ENCODE measurements at places on chromosomes 11 and 22.

- no peak for DNase-seq
These were observed 19.9 kb downstream of the CD44 start for GRCh38 chr11:35158701-35159510.

DNA sequence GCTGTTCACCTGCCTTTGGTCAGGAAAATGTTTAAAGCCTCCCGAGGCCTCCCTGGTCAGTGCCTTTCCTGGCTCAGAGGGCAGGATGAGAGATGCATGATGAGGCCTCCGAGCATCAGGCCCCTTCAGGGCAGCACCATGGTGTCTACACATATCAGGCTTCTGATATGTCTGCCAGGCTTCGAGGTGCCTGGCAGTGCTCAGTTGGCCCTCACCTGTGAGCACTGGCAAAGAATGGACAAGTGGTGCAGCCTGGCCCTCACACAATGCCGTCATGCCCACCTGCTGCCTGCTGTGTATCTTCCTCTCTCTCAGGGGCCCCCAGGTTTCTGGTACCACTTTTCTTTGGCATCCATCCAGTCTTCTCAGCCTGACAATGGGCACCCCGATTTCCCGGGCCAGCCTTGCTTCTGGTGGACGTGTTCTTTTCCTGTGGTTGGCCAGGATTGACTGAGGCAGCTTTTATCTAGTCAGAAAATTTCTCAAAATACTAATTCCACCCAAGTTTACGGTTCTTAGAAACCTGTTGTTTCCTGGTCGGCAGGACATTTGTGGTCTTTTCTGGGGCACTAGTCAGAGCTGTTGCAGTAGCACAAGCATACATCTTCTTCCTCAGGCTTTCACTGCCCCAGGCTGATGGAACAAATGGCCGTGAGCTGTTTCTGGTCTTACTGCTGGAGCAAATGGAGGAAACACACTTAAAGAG, 76.8 kb upstream of the SUSD2 start:
- DNase-seq: no peak

DNA sequence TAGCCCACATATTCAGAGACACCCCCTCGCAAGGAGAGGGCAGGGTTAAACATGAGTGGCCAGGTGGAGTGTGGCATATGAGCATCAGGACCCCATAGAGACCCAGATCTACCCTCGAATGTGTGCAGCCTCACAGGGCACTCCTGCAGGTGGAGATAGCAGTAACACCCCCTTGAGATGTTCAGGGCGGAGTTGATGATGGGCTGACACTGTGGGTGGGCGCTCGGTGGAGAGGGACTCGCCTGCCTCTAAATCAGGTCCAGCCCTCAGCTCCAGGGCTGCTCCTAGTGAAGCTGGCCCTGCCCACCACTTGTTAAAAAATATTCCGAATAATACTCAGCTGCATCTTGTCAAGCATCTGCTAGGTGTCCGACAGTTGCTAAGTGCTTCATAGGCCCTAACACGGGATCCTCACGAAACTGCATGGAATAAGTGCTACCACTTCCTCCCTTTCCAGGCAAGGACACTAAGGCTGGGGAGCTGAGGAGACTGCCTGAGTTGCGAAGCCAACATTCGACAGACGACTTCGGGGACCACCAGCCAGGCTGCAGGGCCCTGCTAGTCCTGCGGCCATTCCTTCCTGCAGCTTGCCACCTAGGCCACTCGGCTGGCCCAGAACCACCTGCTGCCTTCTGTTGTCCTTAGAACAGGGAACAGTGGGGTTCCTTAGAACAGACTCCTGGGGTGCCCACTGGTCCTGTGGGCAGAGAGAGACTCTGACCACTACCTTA, 74.0 kb upstream of the WNT11 start:
- DNase-seq: no peak

DNA sequence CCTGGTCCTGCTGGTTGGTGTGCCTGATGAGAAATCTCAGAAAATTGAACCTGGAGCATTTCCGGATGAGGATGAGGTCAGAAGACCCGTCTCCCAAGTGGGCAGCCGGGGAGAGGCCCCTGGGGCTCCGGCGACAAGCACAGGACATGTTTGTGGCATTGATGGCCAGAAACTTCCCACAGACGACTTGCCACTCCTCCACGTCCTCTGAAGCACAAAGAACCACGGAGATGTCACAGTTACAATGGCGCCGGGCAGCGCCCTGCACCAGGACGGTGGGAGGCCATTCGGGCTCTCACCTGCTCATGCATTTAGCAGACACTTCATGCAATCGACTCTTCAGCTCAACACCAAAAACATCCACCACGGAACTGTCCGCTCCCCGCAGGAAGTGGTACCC, 46.5 kb downstream of the CERK start:
- no peak for DNase-seq

- no peak for DNase-seq
These were observed 1862.9 kb upstream of the RAG2 start for GRCh38 chr11:38460896-38461295.

- no peak for DNase-seq
These were observed 198.5 kb upstream of the SORL1-AS1 start for GRCh38 chr11:121651257-121651605.

DNA sequence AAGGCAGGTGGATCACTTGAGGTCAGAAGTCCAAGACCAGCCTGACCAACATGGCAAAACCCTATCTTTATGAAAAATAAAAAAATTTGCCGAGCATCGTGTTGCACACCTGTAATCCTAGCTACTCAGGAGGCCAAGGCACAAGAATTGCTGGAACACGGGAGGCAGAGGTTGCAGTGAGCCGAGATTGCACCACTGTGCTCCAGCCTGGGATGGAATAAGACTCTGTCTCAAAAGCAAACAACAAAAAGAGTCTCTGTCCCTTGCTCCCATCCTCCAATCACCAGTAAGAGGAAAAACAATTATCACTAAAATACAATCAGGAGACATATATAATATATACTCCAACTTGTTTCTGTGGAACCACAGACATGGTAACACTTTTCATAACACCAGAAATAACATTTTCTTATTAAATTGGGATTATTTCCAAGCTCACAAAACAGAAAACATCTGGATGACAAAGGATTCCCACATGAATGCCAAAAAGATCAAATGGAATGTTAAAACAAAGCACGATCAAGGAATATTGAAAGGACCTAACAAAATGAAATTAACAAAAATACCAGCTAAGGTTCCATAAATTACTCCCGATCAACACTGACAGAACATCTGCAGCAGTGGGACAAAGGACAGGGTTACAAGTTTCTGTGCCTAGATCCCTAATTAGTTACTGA, 15.2 kb downstream of the FCHSD2 start:
- DNase-seq: no peak

DNA sequence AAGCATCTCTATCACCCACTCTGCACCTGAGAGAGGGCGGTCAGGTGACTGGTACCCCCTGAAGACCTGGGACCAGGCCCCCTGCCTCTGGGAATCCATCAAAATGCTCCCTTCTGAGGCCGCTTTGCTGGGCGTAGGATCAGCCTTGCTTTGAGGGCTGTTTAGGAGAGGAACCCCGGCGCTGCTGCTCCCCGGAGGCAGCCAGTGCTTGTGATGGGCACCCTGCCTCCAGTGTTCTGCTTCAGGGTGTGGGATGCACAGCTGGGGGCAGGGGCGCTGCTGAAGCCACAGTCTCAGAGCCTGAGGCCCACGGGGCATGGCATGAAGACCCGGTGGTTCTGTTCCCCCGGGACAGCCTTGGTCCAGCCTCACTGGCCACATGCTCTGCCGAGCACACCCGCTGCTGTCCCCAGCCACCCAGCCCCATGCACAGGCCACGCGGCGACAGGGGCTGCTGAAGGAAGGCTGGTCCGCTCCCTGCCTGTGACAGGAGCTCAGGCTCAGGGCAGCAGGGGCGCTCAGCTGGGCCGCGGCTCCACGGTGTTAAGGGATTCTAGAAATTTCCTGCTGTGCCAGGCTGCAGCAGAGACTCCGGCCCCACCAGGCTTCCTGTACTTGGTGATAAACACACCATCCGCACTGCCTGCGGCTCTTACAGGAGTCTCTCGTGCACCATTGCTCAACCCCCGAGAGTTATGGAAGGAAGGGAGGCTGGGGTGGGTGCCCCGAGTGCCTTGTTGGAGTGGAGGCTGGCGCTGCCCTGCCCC, 91.0 kb downstream of the KCNQ1 start:
- no peak for DNase-seq

DNA sequence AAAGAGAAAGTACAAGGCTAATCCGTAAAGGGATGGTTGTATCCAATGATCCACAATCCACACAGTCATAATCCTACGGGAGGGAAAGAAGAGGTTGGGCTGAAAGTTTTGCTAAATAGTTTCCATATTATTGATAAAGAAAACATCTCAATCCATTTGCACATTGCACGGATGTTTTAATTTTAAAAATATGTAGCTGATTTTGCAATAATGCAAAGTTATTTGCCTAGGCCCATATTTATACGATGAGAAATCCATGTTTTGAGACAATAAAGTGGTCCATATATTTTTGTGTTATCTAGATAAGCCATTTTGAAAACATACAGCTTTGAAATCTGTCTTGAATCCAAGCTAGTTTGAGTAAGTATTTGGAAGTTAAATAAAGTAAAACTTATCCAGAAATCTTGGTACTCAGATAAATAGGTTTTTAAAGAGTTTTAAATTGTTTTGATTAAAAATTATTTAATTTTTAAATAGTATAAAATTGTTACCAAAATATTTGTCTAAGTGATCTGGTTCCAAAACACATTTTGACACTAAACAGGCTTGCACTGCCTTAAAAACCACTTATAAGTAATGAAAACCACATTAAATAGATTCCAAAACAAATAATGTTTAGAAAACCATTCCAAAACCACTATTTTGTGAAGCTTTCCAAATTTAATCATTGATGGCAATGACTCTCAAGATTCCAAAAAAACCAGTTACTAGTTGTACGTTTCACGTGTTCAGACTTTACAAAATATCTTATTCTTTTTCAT, 38.2 kb upstream of the PAMR1 start:
- DNase-seq: no peak

- DNase-seq: no peak
These were observed 2.6 kb downstream of the EWSR1 start for GRCh38 chr22:29270475-29271271.

- no peak for DNase-seq
These were observed 5.5 kb downstream of the B3GAT1 start for GRCh38 chr11:134406264-134407185.

DNA sequence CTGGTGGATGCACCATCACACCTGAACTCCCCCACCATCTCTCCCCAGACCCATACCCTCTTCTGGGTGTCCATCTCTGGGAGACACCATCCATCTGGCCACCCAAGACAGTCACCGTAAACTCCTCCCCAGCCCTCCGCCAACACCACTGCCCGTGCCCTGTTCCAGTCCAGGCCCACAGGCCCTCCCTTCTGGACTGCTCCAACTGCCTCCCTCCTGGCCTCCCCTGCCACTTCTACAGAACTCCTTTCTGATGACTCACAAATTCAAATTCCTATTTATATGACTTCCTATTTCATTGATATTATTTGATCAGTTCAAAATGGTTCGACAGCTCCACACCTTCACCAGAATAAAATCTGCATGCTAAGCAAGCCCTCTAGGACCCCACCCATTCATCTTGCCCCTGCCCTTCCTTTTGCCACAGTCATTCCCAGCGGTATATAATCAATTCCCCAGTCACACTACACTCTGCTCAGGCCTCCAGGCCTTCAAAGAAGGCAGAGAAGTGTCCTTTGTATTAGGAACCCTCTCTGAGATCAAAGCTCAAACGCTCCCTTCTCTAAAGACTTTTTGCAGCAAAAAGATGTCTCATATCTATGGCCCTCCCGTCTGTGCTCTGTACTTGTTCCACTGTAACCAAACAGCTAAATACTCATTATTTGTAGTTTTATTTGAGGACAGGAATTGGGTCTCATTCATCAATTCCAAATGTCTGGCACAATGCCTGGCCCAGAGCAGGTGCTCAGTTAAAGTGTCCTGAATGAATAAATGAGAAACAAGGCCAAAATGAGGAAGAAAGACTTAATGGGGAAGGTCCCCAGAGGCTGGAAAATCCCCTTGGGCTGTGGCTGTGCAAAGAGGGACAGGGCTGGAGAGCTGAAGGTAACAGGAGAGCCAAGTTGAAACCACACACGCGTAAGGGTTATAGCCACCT, 29.0 kb downstream of the MYH9 start:
- DNase-seq: peak; percentile 35

GRCh38 chr11:118217575-118217974, 7.2 kb downstream of the JAML start:
- no peak for DNase-seq

DNA sequence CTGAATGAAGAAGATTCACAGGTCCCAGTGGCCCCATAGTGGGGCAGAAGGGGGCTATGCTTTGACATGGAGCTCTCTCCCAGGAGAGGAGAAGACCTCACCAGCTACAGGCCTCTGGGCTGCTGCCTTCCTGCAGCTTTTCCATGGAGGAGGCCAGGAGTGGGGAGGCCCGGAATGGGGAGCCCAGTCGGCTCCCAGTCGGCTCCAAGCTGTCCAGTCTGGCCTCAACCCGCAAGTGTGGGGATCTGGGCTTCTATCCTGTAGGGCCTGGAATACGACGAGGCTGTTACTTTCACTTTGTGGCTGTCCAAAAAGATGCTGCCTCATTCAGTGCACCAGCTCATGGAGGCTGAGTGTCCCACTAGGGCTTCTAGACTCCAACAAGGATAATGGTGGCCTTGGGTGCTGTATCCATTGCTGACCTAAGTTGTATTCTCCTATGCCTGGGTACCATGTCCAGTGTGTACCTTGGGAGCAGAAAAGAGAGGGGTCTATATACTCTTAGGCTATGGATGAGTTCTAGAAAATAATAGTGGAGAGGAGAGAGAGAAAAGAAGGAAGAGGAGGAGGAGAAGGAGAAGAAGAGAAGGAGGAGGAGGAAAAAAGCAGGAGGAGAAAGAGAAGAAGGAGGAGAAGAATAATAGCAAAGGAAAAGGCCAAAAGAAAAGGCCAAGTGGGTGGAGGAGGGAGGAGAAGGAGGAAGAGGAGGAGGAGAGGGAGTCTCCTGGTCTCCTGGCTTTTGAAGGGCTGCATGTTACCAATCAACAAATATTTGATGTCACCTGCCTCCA, 1.1 kb downstream of the MYO18B start:
- no peak for DNase-seq

- no peak for DNase-seq
These were observed 31.7 kb upstream of the PDE3B start for GRCh38 chr11:14611939-14612338.

DNA sequence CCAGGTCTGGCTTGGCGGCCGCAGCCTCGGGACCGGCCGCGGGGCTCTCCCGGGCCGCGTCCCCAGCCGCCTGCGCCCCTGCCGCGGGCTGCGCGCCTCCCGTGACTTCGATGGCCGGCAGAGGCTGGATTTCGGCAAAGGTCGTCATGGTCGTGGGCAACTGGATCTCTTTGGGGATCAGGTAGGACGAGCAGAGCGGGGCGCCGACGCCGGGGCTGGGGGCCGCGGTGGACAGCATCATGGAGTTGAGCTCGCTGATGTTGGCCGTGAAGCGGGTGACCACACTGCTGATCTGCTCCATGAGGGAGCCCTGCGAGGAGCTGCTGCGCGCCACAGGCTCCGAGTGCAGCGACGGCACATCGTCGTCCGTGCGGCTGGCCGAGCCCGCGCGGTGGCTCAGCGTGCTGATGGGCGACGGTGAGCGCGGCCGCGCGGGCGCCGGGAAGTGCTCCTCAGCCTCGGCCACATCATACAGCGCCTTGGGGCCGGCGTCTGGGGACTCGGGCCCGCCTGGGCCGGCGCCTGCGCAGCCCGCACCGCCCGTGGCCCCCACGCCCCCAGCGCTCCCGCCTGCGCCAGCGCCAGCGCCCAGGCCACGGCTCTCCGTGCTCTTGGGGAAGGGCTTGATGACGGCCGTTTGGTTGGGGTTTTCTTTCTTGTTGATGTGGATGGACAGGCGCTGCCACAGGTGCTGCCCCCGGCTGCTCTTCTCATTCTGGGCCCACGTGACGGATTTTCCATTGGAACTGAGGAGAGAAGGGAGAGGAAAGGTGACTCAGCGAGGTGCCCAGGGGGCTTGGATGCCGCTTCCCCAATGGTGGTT, 171.4 kb upstream of the CTSC start:
- peak; percentile 20 for DNase-seq

GRCh38 chr11:70603756-70604211, 205.5 kb downstream of the CTTN start:
- DNase-seq: no peak

Data from GM19239 (cell line).